ENCODE measurements at places on chromosomes 7 and 10. TPM values are rescaled to one million over a fixed set of nuclear protein-coding genes. Genes with fewer than 3 reads are reported as not detected.

The CLDN4 gene
- 0.54 TPM for total RNA-seq

The TWIST1 gene
- total RNA-seq, result 33.2 TPM

The GIMAP6 gene
- 0.18 TPM for total RNA-seq

The OR2A5 gene
- total RNA-seq, result not detected

The KCNH2 gene
- not detected for total RNA-seq

The SNCG gene
- 2.8 TPM for total RNA-seq

The EBLN1 gene
- not detected for total RNA-seq

The AKR1C4 gene
- not detected for total RNA-seq

The UNCX gene
- total RNA-seq, result not detected

The NODAL gene
- total RNA-seq, result not detected

The NPM3 gene
- total RNA-seq, result 70.9 TPM

The FAM13C gene
- total RNA-seq, result 9.1 TPM

The OR6V1 gene
- total RNA-seq, result not detected

The DYNC1I1 gene
- 0.54 TPM for total RNA-seq

The SLC13A1 gene
- total RNA-seq, result not detected
